Stimulated activated CD8-positive, alpha-beta memory T cell treated with anti-CD3 and anti-CD28 coated beads, Interleukin-7, amount 100 ng/mL, for 4 hours (primary cell): ENCODE measurements at places on chromosomes 4 and X.

GRCh38 chr4:183434666-183435190 lies 9.7 kb upstream of the CDKN2AIP start:
- DNase-seq, result no peak

GRCh38 chr4:110733901-110734300 lies 111.0 kb upstream of the PITX2 start:
- DNase-seq, result no peak

- DNase-seq, result no peak
These were observed 1.0 kb upstream of the HTR2C start for GRCh38 chrX:114582698-114583395.

DNA sequence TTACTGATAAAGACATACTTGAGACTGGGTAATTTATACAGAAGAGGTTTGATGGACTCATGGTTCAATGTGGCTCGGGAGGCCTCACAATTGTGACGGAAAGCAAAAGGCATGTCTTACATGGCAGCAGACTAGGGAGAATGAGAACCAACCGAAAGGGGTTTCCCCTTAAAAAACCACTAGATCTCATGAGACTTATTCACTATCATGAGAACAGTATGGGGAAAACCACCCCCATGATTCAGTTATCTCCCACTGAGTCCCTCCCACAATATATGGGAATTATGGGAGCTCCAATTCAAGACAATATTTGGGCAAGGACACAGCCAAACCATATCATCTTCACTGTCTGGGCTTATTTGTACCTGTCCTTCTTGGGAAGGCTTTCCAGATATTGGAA lies 22.8 kb upstream of the MUC7 start:
- DNase-seq, result no peak

GRCh38 chr4:161926033-161926828 lies 237.6 kb downstream of the FSTL5 start:
- no peak for DNase-seq

- DNase-seq, result no peak
These were observed 1065.7 kb upstream of the FTHL17 start for GRCh38 chrX:32137525-32137924.

GRCh38 chrX:20412871-20413486 lies 146.3 kb upstream of the RPS6KA3 start:
- peak; percentile 19 for DNase-seq

DNA sequence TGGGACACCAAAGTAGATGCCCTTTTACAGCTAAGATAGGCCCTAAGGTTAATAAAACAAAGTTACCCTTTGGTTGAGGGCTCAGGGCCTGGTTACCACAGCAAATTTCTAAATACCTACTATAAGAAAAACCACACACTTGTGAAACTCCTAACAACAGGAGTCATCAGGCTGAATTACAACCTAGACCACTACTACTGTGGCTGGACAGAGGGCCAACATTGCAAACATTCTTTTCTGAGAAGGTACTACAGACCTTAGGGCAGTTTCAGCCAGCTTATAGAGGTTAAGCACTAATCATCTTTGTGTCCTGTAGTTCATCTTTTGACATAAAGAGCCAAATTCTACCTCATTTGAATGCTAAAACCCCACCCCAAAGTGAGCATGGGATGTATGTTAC lies 504.0 kb downstream of the RAPGEF2 start:
- no peak for DNase-seq

DNA sequence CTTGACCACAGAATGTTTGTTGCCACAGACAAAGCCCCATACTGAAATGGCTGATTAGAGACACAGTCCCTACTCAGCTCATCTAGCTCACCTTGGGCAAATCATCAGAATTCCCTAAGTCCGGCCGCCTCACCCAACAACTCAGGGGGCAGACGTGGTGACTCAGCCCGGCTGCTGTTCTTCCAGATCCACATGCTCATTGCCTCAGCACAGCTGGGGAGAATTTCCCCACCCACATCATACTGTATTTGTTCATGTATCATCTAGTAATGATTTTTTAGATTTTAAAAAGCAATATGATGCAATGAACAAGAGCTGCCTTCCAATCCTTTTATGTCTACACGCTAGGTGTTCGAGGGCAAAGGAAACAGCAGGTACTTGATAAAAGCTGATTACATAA lies 333.8 kb upstream of the TENM3 start:
- no peak for DNase-seq
